RPMI7951 (cell line): ENCODE measurements at places on chromosomes 6 and 20. TPM values are rescaled to one million over a fixed set of nuclear protein-coding genes. Genes with fewer than 3 reads are reported as not detected.
A peak's percentile ranks its signal among the peaks of the same experiment; 100 is the strongest.

DNA sequence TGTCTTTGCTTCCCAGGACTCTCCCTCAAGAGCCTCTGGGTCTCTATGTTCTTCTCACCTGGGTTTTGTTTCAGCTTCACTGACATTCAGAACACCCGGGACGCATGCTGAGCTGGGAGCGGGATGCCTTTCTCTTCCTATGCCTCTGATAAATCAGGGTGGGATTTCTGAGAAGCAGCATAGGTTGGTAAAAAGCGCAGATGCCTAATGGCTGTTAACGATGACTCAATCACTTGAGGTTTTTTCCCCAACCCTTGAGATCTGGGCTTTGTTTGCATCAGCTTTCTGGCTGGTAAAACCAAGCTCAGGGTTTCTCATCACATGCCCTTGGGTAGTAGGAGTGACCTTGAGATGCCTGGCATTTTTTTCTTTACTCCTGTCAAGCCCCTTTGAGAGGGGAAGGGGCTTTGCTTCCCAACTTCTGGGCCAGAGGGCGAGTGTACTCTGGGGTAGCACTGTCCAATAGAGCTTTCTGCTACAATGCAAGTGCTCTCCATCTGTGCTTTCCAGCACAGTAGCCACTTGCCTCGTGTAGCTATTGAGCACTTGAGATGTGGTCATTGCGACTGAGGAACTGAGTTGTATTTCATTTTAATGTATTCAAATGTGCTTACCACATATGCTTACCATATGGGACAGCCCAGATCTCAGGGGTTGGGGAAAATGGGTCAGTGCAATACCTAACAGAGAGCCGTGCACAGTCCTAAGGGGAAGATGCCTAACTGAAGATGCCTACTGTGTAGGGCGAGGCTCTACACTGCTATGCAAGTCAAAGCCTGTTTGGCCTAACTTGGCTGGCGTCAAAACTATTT is 69.1 kb downstream of the PPP1R14C start:
- DNase-seq = peak; percentile 10

DNA sequence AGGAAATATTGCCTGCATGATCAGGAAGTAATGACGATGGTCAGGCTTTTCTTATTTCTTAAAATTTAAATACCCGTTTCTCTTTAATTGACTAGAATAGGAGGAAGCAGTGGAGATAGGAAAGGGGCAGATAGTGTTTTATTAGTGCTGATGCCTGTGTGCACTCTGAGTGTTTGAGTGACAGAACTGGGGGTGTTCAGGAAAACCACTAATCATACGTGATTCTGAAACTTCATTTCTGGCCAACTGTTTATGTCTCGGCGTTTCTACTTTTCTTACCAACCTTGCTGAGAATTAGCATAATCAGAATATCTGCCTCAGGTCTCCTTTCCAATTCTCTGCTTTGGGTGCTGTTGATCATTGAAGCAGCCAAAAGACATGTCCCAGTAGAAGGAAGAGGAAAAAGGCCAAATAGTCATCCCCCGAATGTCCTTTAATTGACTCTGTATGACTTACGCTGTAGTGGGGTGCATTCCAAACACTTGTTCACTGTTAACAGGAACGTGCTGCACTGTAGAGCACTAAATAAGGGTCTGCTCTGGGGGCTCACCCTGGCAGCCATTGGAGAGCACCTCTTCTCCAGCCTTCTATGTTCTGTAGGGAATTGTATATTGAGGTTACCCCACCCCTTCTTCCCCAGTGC is 152.9 kb downstream of the JARID2 start:
- DNase-seq = no peak

GRCh38 chr20:34129518-34130162 is 17.6 kb upstream of the EIF2S2 start:
- peak; percentile 75 for DNase-seq

DNA sequence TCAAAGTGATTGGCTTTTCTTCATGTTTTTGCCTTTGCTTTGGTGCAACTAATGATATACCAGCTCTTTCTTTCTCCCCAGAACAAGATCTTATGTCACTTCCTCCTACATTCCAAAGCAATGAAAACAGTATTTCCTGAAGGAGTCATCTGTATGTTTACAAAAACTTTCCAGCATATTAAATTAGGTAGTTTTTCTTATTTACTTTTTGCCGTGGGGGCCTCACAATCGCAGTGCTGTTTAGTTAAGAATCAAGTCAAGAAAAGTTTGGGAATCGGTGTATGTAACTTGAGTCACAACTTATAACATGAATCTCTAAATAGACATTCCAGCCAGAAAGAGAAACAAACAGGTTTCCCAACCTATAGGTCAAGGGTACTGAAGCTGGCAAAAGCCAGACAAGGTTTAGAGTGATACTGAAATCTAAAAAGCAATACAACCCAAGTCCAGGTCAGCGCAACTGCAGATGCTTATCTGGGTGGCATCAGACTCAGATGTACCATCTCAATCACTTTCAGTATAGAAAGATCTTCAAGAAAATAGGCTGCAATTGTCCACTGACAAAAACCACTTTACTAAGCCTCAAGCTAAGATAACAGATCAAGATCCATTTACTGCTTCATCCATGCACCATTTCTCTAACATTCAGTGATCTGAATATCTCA is 63.6 kb downstream of the IPCEF1 start:
- DNase-seq = peak; percentile 52

DNA sequence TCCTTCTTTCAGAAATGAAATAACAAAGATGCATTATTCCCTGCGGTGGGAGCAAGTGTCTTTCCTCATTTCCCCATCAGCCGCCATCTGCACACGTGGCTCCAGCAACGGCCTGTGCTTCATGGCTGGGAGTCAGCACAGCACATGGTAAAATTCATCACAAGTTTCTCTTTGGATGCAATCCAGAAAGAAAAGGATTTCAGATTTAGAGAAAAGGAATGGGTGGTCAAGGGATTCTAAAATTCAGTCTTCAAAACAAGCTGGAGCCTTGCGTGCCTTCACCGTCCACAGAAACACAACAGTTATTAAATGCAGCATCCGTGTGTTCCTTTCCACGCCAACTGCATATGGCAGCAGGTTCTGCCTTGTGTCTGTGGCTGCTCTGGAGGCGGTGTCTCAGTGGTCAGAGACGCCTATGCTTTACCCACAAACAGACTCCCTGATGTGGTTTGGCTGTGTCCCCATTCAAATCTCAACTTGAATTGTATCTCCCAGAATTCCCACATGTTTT is 107.6 kb downstream of the THBS2 start:
- peak; percentile 98 for DNase-seq

DNA sequence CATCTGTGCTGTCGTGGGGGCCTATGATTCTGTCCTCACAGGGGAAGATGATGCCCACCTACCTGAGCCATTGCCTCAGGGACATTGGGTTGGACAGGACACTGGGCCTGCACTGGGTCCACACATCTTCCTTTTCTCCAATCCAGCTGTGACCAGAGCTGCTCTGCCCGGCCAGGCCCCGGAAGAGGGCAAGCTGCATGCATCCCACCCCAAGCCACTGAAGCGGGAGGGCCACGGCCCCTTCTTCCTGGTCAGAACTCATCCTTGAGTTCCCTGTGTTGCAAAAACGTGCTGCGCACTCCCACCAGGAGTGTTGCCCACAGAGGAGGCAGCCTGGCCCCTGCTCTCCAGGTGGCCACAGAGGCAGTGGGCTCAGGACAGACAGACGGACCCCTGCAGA is 38.2 kb downstream of the SPDEF start:
- DNase-seq = no peak

GRCh38 chr6:124688369-124688768 is 273.9 kb upstream of the RNF217 start:
- DNase-seq = no peak

DNA sequence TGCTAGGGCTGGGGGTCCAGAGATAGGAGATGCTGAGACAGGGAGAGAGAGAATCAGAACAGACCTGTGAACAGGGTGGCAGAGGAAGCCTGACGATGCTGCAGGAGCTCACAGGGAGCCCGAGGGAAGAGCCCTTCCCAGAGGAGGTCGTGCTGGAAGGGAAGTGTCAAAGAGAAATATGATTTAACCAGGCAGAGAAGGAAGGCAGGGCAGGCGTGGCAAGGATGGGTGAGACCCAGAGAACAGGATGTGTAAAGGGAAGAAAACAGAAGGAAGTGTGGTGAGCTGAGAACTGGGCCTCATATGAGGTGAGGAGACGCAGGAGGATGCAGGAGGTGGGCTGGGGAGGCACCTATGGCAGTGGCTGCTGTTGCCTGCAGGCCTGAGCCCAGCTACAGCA is 105.6 kb downstream of the ZDHHC14 start:
- DNase-seq = no peak

- DNase-seq = no peak
Measured at GRCh38 chr20:46468508-46468907, 44.9 kb downstream of the ZNF334 start.

Gene NCOA3
- 40.7 and 47.9 TPM in 2 replicates for total RNA-seq

Gene KCNK17
- not detected in 2 replicates for total RNA-seq

DNA sequence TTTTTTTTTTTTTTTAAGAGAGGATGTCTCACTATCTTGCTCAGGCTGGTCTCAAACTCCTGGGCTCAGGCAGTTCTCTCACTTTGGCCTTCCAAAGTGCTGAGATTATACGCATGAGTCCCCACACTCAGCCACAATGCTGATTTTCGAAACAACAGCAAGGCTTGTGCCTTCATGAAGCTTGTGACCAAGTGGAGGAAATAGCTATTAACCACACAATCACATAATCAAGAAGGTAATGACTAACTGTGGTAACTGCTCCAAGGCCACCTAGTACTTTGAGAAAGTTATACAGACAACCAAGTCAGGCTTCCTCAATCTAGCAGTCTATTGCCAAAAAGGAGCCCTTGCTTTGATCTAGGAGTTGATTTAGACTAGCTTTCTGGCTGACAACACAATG is 46.3 kb downstream of the SOD2 start:
- peak; percentile 17 for DNase-seq

Gene BEND6
- total RNA-seq = 21.6 and 24.6 TPM in 2 replicates

DNA sequence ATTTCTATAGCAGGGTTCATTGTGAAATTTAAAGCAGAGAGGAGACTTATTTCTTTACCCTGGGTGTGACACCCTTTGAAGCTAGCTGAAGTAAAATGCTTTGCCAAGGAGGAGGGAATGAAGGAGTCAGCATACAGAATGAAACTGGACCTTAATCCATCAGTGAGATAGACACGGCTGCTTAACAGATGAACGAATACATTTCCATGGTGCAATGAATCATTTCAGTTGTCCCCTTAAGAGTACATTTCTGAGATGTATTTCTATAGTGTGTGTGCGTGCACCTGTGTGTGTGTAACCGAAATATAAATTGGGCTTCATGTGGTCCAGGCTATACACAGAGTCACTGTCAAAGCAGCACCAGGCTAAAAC is 73.8 kb upstream of the CD93 start:
- DNase-seq = no peak

Gene ENPP1
- total RNA-seq = 30.0 and 34.0 TPM in 2 replicates

Gene SPATS1
- total RNA-seq = not detected in 2 replicates

DNA sequence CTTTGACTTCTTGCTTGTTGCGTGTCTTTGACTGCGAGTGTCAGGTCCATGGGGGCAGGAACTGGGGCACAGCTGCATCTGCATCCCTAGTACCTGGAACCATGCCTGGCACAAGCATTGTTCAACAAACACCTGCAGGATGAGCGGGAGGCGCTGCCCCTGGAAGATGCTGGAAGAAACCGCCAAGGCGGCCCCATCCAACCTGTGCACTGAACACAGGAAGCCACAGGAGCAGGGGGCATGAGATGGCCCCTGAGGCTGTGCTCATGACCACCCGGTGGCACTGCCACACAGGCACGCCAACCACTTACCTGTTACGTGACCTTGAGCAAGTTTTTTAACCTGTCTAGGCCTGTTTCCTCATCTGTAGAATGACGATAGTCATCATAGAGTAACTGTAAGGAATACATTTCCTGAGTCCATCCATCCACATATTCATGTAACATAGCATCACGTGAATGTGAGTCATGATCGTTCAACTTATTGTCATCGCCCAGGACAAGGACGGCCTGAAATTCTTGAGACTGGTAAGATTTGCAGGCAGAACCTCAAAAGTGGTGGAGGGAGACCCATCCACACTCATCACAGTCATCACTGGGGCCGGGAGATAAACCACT is 374.2 kb downstream of the PREX1 start:
- DNase-seq = no peak

Gene RNF182
- 12.7 and 17.0 TPM in 2 replicates for total RNA-seq

Gene CFAP61
- total RNA-seq = 0.12 TPM in 1 of 2 replicates, not detected in the other

- DNase-seq = no peak
Measured at GRCh38 chr20:54347166-54347833, 128.1 kb upstream of the DOK5 start.

DNA sequence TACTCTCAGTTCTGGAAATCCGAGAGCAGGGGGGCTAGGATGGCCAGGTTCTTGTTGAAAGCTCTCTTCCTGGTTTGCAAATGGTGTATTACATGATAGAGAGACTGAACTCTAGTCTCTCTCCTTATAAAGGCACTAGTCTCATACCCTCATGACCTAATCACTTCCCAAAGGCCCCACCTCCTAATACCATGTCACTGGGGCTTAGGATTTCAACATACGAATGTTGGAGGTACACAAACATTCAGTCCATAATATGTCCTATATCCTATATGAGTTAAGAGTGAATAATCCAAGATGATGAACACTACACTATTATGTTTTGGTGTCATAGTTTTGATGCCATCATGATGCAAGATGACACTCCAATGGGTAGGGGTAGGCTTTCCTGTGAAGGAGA is 20.0 kb upstream of the TXLNB start:
- no peak for DNase-seq

Gene MOCS1
- total RNA-seq = 8.7 and 10.6 TPM in 2 replicates

DNA sequence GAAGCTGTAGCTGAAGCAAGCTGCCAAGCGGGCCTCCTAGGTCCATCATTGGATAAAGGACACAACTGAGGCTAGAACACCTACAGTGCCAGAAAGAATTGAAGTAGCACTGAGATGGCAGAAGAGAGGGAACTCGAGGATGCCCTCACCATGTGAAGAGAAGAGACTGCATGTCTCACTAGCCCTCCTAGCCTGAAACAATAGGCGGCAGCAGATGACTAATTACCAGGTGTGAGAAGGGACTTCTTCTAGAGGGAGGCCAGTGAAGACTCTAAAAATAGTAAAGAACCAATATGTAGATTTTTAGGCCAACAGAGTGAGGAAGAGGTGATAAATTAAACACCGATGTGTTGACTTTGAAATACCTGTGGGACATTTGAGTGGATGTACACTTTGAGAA is 50.3 kb downstream of the LGSN start:
- no peak for DNase-seq

Gene SMLR1
- not detected in 2 replicates for total RNA-seq

Gene PACRG
- total RNA-seq = not detected in 2 replicates

DNA sequence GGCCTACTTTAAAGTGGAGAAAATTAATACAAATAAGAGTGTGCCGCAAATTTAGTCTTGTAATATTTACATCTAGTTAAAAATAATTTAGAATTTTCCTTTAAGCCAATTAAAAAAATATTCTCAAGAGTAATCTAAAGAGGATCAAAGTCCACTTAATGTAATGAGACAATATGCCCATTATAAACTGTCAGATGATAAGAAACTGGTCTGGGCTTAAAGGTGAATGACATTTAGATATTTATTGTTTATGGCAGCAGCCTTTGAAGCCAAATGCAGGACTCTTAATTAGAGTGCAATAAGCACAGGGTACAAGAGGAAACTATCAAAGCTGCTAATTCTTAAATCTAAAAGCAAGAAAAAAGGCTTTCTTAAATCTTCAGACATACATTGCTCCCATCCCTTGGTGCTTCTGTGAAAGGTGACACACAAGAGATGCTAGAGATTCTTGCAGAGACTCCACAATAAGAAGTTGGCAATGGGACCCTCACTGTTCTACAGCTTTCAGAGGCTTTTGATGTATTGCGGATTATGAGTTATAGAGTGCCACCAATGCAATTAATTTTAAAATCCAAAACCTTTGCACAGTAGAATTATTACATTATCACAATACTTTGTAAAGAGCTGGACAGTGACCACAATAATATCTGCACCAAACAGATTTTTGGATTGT is 116.1 kb downstream of the MAN1A1 start:
- no peak for DNase-seq

GRCh38 chr6:134814076-134814695 is 135.7 kb downstream of the ALDH8A1 start:
- DNase-seq = peak; percentile 84

Gene DYNLT2
- 1.8 and 2.0 TPM in 2 replicates for total RNA-seq
